Stimulated activated CD4-positive, alpha-beta T cell treated with anti-CD3 and anti-CD28 coated beads, Interleukin-4, amount 100 ng/mL, for 24 hours (primary cell): ENCODE measurements at places on chromosomes 7 and 10.

- no peak for DNase-seq
These were observed 40.2 kb upstream of the ZMIZ1 start for GRCh38 chr10:79028451-79029010.

DNA sequence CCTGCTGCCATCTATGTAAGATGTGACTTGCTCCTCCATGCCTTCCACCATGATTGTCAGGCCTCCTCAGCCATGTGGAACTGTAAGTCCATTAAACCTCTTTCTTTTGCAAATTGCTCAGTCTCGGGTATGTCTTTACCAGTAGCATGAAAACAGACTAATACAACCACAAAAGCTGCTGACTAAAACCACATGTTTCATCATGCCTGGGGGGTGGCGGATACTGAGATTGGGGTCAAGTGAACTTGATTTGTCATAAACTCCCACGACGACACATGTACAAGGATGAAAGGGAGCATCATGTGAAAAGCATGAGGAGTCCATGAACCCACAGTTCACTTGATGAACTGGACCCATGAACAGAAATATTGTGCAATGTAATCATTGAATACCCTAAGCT, 134.9 kb upstream of the ANK3 start:
- DNase-seq: peak; percentile 41

- DNase-seq: no peak
These were observed 124.9 kb downstream of the ARHGAP12 start for GRCh38 chr10:31803606-31804351.

GRCh38 chr10:87657371-87657770, 2.3 kb upstream of the PAPSS2 start:
- DNase-seq: no peak

DNA sequence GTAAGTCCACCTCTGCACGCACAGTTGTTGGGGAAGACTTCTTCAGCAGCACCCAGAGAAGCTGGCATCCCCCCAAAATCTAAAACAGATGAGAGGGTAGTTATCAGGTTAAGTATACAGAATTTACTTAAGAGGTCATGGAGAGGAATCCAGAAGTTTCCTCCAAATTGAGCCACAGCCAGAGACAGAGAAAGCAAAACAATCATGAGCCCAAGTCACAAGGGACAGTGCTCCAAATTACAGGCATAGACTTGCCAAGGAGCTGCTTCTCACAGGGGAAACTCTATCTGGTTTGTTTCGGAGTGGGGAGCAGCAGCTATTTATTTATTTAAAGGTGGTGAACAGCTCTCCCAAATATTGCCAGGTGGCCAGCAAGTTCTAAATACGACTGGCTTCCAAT, 308.4 kb downstream of the SKIDA1 start:
- DNase-seq: no peak

- no peak for DNase-seq
These were observed at the start of gene PLPP4 for GRCh38 chr10:120456626-120457430. TSS of gene PLPP4 (plus strand) at chr10:120457227. CDS start at chr10:120457306, 79 bp downstream.

GRCh38 chr10:28363376-28363775, 60.5 kb upstream of the MPP7 start:
- DNase-seq: no peak

- no peak for DNase-seq
These were observed 85.5 kb downstream of the XRCC2 start for GRCh38 chr7:152590481-152590880.

DNA sequence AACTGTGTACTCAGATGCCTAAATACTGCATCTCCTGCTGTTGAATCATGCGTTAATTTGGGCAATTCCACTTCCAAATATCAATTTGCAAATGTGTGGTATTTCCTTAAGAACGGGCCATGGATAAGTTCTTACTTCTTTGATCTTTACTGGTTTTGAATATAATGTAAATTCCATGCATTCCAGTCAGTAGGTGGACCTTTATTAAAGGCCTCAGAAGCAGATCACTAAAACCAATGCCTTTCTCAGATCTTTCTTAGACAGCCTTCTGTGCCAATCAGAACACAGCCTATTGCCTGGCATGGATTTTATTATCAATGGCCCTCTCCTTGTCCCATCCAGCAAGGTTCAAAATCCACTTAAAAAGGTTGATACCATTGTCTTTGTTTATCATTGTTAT, 21.5 kb upstream of the POM121L12 start:
- DNase-seq: no peak

- DNase-seq: no peak
These were observed 81.8 kb downstream of the SGMS1 start for GRCh38 chr10:50541921-50542320.

DNA sequence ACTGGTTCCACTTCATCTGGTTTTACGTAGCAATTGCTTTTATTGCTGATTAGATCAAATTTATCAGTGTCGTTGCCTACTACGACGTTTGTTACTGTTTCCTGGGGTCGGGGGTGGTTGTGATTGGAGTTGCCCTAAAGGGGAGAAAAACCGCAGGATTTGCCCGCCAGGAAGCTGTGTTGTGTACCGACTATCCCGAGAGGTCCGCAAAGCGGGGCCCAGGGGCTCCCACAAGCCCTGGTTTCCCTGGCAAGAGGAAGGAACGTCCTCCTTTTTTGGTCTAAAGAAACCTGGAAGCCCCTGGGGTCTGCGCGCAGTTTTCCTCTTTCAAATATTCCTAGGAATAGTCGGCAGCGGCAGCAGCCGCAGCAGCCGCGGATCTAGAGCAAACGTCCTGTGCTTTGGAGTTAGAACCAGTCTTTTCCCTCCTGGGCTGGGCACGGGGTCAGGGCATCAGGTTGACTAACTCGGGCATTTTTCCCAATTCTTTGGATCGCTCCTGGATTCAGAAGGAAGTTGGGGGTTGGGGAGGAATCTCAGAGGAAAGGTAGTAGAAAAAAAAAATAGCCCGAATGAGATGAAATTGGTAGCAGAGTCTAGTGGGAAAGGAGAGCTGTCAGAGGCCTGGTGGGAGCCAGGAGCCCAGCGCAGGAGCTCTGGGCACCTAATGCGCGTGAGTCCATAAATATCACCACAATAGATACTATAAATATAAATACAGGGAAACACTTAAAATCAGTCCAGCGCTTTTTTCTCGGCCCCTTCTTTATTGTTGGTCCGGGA, 4.6 kb downstream of the VAX1 start:
- no peak for DNase-seq

DNA sequence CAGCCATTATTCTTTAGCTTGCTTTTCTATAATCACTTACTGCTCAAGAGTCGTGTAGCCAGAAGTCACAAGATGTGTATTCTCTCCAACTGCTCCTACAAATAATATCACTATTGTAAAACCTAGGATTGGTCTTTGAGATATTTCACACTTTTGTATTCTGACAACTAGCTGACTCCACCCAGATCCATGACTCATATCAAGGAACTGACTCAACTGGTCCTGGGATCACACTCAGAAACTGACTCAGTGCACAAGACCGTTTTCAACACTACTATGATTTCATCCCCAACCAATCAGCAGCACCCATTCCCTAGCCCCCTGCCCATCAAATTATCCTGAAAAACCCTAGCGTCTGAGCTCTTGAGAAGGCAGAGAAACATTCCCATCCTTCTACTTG, 56.5 kb upstream of the ORC5 start:
- DNase-seq: no peak

- no peak for DNase-seq
These were observed 170.0 kb downstream of the TPK1 start for GRCh38 chr7:144665689-144666381.

GRCh38 chr7:143484119-143484518, 6.4 kb downstream of the TAS2R41 start:
- no peak for DNase-seq

- no peak for DNase-seq
These were observed 18.8 kb downstream of the KLF6 start for GRCh38 chr10:3766046-3766756.

DNA sequence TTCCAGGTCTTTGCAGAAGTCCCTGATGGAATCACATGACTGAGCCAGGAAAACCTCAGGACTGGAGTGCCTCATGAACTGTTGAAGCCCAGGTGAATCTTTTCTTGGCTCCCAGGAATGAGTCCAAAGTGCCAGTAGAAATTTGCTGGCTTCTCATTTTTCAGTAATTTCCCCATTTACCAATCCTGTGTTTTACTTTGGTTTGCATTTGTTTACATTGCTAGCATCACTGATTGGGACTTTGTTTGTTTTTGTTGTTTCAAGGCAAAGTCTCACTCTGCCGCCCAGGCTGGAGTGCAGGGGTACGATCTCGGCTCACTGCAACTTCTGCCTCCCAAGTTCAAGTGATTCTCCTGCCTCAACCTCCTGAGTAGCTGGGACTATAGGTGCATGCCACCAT, 1.6 kb upstream of the ZNF12 start:
- no peak for DNase-seq

DNA sequence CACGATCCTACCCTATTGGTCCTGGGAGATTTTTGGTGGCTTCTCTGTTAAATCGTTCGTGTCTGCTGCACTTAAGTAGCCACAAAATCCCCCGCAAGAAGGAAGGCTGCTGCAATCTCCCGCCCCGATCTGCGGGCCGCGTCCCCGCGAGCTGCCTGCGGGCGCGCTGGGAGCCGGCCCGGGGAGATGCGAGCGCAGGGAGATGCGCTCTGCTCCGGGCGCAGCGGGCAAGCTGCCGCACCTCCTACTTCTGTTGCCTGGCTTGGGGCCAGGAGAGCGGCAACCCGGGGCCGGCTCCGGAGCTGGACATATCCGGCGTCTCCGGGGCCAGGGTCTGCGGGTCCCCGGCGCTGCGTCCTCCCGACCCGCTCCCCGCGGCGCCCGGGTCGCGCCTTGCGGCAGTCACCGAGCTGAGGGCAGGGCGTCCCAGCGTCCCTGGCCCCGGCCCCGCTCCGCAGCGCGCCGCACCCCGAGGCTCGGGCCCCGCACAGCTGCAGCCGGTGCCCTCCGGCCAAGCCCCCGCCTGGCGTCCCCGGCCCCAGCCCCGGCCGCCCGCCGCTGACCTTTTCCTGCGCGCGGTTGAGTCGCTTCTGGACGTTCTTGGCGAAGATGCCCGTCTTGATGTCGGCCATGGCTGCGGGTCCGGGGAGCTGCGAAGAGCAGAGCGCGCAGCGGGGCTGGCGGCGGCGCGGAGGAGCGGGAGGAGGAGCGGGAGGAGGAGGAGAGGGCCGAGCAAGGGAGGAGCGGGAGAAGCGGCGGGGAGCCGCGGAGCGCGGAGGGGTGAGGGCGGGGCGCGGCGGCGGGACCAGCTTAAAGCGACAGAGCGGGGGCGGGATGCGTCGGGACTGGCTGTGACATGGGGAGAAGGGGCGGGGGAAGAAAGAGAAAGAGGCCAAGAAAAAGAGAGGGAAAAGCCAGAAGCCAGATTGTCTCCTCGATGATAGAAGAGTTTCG, at the start of gene AMPH:
Gene AMPH, minus strand, starts transcription at position 654 of the 954 bp plus-strand sequence. Its CDS starts 22 bp downstream, at position 632.
- DNase-seq: no peak

- peak; percentile 77 for DNase-seq
These were observed 105.5 kb downstream of the SEPTIN7 start for GRCh38 chr7:35906191-35906908.

- DNase-seq: no peak
These were observed 143.3 kb upstream of the GPR26 start for GRCh38 chr10:123522702-123523312.

DNA sequence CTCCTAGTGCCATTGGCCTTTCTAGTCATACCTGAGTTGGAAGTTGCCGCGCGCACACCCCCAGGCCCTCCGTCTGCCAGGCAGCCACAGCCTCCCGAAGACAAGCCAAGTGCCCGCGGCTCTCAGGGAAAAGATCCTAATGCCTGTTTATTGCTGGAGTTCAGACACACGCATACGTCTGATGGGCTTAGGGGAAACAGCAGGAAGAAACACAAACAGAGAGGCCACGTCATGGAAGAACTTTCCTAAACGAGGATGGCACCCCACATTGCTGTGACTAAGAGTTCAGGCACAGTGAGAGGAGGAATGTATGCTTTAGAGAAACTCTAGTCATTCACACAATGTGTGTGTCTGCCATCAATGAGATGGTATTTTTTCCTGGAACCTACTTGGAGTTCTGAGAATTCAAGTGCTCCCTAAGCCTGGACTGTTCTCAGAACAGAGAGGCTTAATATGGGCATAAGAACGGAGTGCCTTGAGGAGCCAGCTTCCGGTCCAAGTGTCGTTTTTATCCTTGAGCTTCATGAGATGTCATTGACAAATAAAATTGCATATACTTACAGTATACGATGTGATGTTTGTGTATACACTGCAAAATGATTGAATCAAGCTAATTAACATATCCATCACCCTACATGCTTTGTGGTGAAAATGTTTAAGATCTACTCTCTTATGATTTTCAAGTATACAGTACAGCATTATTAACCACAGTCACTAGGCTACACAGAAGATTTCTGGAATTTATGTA, 11.6 kb upstream of the RBP3 start:
- DNase-seq: no peak

GRCh38 chr7:121088870-121089269, 100.4 kb downstream of the CPED1 start:
- no peak for DNase-seq

DNA sequence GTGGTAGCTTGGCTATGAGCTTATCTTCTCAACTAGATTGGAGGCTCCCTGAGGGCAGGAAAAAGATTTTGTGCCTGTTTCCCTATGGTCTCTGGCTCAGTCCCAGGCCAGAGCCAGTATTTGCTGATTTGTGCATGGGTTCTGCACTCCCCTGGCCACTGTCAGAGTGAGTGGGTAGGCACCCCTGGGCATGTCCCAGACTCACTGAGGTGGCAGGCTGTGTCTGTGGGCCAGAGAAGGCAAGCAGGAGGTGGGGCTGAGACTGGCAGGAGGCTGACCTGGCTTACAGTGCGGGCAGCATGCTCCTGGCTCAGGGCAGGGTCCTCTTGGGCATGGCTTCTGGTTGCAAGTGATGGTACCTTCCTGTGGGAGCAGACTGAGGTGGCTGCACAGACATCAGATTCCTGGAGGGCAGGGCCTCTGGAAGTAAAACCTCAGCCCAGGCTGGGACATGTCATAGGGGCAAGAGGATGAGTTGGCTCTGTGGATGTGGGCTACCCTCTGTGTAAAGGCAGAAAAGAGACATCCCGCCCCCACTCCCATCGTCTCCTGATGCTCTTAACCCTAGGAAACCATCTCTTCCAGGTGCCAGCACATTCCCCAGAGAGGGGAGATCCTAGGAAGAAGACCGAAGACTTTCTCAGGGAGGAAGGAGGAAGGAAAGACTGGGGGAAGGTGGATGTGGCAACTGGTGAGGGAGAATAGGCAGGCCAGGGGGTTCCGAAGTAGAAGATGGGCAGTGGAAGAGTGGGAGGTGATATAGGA, 4.3 kb downstream of the KCP start:
- DNase-seq: no peak
